ENCODE measurements at places on chromosomes 16 and 17. TPM values are rescaled to one million over a fixed set of nuclear protein-coding genes. Genes with fewer than 3 reads are reported as not detected.

The ABCC3 gene
- 163 TPM for polyA plus RNA-seq

The ATF7IP2 gene
- 37.4 TPM for polyA plus RNA-seq

The GPR142 gene
- 0.61 TPM for polyA plus RNA-seq

The LAT gene
- polyA plus RNA-seq = 25.3 TPM

The KRTAP29-1 gene
- polyA plus RNA-seq = not detected

The TVP23B gene
- polyA plus RNA-seq = 14.4 TPM

The PPM1D gene
- 3.4 TPM for polyA plus RNA-seq

The CTCF gene
- 18.9 TPM for polyA plus RNA-seq

The KRTAP9-2 gene
- not detected for polyA plus RNA-seq

The MYO15B gene
- 307 TPM for polyA plus RNA-seq

The OR4D1 gene
- polyA plus RNA-seq = not detected

The NXPH3 gene
- 1.1 TPM for polyA plus RNA-seq

The SULT1A3 gene
- polyA plus RNA-seq = 64.5 TPM

The PABPN1L gene
- 0.65 TPM for polyA plus RNA-seq

The HSD11B2 gene
- 7.7 TPM for polyA plus RNA-seq

The ITGAL gene
- polyA plus RNA-seq = 1.0 TPM

The SAMD14 gene
- 0.80 TPM for polyA plus RNA-seq

The SLFN14 gene
- polyA plus RNA-seq = not detected

The DCUN1D3 gene
- 4.0 TPM for polyA plus RNA-seq

The PDXDC1 gene
- polyA plus RNA-seq = 73.3 TPM

The ERN2 gene
- 4.7 TPM for polyA plus RNA-seq

The MIEF2 gene
- 9.3 TPM for polyA plus RNA-seq

The HIC1 gene
- polyA plus RNA-seq = 1.8 TPM

The CIITA gene
- 8.6 TPM for polyA plus RNA-seq

The TEKT1 gene
- polyA plus RNA-seq = 0.07 TPM

The TERB1 gene
- polyA plus RNA-seq = not detected

The DNAI2 gene
- 0.77 TPM for polyA plus RNA-seq

The BCAS3 gene
- 5.2 TPM for polyA plus RNA-seq

The TPSG1 gene
- 0.12 TPM for polyA plus RNA-seq

Measured in pancreas (tissue), 10 donors.